ENCODE measurements at places on chromosomes 12 and 14. TPM values are rescaled to one million over a fixed set of nuclear protein-coding genes. Genes with fewer than 3 reads are reported as not detected.

DNA sequence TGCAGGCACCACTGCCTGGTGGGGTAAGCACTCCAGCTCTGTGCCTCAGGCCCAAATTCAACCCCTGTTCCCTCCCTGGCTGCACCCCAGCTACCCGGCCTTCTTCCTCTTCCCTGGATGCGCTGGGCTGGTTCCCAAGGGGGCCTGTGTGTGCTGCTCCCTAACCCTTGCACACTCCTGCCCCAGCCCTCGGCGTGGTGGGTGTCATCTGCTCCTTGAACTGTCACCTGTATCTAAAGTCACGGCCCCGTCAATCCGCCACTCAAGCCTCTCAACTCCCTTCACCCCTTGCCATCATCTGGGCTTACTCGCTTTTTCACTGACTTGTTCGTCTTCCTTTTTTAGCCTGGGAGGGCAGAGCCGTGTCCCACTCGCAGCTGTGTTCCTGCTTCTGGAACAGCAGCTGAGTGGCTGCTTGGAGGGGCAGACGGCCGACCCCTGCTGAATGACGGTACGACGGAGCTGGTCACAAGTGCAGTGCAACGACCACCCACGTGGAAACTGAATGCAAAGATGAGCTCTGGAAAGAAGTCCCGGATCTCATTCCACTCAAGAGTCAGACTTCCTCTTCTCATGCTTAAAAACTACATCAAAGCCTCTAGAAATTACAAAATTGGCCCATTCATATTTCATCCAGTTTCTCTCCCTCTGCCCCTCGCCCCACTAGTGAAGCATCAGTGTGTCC is 138.9 kb downstream of the PIWIL1 start:
- DNase-seq, result no peak

GRCh38 chr12:80469681-80470080 is 25.6 kb downstream of the PTPRQ start:
- DNase-seq, result no peak

DNA sequence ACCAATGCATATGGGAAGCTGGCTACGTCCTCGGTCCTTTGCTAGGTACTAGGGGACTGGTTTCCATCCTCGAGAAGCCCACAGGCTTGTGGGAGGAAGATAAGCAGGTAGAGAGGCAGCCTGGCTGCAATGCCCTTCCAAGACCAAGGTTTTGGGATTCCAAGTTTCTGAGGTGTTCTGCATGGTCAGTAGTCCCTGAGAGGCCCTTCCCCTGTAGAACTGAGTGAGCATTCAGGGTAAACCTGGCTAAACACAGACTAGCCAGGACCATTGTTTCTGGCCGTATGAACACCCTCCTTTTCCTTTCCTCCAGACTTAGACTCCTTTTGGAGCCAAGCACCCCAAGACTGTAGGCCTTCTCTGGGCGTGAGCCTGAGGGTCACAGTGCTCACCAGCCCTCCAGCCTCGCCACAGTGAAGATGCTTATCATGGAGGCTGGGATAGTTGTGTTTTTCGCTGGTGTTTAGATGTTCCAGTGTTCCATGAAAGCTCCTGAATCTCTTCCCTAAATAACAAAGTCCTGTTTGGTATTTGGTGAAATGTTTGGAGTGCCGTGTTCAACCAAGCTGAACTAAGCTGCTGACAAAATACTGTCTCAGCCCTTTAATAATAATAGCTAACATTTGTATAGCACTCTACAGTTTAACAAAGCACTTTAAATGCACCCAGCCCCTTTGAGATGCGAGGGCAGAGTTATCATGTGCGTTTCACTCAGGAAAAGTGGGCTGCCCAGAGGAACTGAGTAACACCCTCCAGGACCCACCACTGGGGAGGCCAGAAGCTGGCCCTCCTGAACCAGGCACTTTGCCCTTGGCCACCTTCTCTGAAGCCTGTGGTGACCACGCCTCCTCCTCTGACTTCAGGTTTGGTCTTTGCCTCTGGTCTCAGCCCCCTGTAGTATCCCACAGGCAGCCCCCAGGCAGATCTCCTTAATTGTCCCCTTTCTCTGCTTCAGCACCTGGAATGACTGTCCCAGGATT is 284.5 kb downstream of the CACNA1C start:
- no peak for DNase-seq

DNA sequence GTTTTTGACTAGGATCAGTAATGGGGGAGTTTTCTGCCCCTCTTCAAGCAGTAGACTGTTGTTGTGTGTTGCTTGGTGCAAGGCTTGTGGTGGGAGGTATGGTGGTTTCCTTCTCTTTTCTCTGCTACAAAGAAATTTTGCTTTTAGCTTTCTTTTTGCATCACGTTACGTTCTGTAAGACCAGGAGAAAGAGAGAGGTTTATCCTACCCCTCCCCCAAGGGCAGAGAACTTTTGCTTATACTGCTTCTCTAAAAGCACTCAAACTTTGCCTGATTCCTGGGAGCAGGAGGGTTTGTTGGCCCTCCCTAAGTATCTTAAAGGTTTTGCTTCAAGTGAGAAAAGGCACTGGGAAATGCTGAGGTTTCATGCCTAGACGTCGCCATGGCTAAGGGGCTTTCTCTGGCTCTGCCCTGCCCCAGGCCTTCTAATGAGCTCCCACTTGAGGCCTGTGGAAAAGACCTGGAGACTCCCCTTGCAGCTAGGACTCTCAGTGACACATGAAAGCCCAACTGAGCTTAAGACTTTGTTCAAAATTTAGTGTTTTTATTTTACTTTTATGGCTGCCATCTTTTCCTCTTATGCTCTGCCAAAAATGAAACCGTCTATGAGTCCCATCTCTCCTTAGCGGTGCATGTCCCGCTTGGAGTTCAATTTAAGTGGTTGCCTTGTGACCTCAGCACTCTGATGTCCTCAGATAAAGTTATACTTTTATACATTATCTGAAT is 49.2 kb downstream of the EIF2S3B start:
- no peak for DNase-seq

- DNase-seq, result no peak
These were observed 90.7 kb upstream of the ATP2B1 start for GRCh38 chr12:89799316-89799715.

DNA sequence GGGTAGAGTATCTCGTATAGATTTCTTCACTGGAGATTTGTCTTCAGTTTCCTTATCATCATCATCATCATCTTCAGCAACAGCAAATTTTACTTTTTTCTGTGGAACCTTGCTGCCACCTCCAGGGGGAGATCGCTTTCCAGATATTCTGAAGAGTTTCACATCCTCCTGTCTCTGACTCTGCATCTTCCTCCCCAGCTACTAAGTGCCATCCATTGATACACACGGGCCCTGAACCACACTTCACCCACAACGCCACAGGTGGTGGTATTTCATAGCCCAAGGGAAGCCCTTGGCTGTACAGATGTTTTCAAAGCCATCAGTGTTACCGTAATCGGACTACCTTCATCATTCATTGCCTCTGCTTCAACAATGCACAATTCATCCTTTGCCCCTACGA is 82.2 kb downstream of the PPP2R5C start:
- no peak for DNase-seq

GRCh38 chr14:38366374-38366773 is 110.5 kb upstream of the CLEC14A start:
- peak; percentile 46 for DNase-seq

GRCh38 chr14:58865514-58866281 is 227.9 kb downstream of the DACT1 start:
- no peak for DNase-seq

Gene SLC38A1
- 66.2 TPM for total RNA-seq

Gene ALDH6A1
- total RNA-seq, result 30.9 TPM

Gene SOX5
- total RNA-seq, result 0.42 TPM

- DNase-seq, result no peak
These were observed 13.8 kb upstream of the IFI27L2 start for GRCh38 chr14:94143239-94143638.

DNA sequence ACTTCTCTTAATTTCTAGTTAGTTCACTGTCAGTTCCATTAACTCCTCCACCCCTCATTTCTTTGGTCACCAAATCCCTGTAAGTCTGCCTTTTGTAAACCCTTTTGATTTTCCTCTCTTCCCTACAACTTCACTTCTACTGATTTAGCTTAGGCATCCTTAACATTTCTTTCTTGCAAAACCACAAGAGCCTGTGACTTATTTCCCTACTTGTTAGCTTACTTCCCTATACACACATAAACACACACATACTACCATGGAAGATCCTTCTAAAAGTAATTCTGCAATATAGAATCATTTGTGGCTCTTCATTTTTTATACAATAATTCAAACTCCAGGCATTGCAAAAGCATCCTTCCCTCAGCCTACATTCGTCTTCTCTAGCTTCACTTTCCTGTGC is 494.3 kb upstream of the USP15 start:
- DNase-seq, result no peak

- no peak for DNase-seq
These were observed 54.2 kb downstream of the C12orf42 start for GRCh38 chr12:103441437-103442181.

Gene OASL
- total RNA-seq, result 0.46 TPM

DNA sequence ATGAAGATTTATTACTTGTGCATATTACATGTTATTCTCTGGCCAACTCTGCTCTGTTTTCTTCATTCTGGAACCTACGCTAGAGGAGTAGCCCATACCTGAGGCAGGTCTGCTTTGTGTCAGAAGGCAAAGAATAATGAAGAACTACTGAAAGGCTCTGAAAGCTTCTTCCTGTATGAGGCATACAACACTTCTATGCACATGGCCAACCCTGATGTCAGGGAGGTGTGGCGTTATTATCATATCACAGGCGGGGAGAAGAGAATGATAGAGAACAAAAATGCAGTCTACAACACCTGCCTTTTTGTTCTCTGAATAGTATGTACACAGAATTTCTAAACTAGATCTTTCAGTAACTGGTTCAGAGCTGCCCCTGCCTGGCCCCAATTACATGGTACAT is 32.5 kb upstream of the CRY1 start:
- DNase-seq, result no peak

GRCh38 chr14:36835128-36835527 is 173.5 kb downstream of the PAX9 start:
- no peak for DNase-seq

Gene PLXNC1
- 0.53 TPM for total RNA-seq

Gene RILPL2
- 5.5 TPM for total RNA-seq

Gene RNU4-1
- total RNA-seq, result not detected

DNA sequence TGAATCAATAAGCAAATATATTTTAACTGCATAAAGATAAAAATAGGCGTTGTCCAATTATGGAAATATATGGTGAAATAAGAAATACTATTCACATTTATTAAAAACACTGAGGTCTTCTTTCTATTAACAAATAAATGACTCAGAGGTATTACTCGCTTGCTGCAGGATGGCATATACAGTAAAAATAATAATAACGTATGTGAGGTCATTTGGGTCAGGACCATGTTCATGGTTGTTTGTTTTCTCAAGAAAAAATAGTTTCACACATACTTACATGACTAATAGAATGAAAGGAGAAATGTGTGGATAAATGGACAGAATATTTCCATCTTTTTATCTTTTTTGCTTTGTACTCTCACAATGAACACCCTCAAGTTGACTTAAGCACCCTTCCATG is 46.5 kb upstream of the RTL1 start:
- DNase-seq, result no peak

Gene KLRC3
- total RNA-seq, result not detected

Gene ANO2
- total RNA-seq, result 12.7 TPM

DNA sequence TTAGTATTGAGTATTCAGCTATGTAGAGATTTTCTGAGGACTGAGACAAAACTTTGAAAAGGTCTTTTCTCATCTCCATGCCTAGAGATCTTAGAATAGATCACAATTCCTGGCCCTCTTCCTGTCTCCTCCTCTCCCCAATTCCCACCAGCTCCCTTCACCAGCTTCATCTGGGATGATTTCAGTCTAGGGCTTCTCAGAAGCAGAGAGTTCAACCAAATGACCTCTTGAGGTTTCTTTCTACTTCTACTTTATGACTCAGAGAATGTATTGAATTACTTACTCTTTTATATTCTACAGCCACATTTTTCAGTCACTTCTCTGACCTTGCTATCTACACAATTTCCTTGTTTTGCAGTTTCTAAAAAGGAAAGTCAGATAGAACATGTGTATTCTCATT is 19.4 kb upstream of the SNX6 start:
- DNase-seq, result peak; percentile 11

Measured in pulmonary artery endothelial cell (primary cell).